Activated CD4-positive, alpha-beta T cell treated with anti-CD3 and anti-CD28 coated beads, Interleukin-2, amount 50 U/mL, for 16 hours (primary cell): ENCODE measurements at places on chromosomes 16 and 17.

DNA sequence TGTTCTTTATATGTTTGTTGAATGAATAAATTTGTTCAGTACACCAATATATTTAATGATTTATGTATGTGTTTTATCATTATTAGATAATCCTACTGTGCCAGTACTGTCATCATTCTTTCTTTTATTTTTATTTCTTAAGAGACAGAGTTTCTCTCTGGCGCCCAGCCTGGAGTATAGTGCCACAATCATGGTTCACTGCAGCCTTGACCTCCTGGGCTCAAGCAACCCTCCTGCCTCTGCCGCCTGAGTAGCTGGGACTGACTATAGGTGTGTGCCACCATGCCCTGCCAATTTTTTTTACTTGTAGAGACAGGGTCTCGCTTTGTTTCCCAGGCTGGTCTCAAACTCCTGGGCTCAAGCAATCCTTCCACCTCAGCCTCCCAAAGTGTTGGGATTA lies 41.8 kb downstream of the PAFAH1B1 start:
- no peak for DNase-seq

GRCh38 chr17:48460052-48460451 lies 30.0 kb upstream of the SKAP1 start:
- DNase-seq, result no peak

DNA sequence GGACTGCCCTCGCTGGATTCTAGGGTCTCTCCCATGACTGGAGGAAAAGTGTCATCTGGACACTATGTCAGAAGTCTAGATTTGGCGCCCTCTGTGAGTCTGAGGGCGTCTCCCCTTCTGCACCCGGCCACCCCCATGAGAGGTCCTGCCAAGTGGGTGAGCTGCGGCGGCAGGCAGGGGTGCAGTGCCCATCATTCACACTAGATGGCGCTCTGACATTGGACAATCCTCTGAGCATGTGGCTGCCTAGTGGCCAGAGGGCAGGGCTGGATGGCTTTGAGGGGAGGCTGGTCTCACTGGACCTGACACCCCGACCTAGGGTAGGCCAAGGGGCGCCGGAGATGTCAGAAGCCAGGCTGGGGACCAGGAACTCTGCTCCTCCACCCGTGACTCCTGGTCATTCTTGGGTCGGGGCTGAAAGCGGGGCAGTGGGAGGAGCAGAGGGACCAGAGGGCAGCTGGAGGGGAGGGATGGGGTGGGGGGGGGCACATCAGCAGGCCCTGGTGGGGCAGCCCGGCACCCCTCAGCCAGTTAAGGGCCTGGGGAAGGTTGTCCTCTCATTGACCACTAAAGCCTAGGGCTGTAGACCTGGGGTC lies 28.0 kb downstream of the MRM1 start:
- peak; percentile 80 for DNase-seq

- DNase-seq, result no peak
These were observed 65.8 kb upstream of the GNG13 start for GRCh38 chr16:866252-866896.

DNA sequence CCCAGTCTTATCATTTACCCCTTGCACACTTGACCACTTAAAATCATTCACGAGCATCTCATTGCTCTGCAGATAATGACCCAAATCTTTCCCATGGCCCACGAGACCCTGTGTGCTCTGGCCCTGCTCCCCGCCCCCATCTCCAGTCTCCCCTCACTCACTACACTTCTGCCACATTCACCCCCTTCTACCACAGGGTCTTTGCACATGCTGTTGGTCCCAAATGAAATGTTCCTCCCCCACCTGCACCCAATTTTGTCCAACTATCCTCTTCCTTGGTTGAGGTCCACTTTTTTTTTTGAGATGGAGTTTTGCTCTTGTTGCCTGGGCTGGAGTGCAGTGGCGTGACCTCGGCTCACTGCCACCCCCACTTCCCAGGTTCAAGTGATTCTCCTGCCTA lies 39.2 kb downstream of the CCDC42 start:
- DNase-seq, result no peak

DNA sequence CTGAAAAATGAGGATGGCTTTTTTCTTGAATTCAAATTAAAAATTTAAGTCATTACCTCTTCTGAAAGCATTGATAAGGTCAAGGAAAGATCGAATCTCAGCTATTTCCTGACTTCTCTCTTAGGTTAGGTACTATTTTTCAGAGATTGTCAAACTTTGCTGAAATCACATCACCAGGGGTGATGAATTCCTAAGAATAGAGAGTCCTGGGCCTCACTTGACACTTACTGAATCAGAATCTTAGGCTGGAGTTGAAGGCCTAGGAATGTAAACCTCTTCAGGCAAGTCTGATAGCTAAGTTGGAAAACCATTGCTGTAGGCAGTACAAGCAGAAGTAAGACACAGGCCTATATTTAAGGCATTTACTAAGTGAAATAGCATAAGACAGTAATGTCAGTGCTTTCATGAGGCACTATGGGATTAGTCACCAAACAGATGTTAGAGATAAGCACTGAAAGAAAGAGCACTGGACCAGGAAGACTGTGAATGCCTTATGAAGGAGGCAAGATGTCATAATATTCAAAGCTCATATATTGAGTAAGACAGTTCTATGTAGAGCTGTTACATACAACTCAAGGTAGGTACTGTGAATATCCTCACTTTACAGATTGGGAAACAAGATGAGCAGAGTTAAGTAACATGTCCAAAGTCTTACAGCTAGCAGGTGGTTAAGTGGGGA lies 21.5 kb downstream of the DCAF7 start:
- DNase-seq, result peak; percentile 18

DNA sequence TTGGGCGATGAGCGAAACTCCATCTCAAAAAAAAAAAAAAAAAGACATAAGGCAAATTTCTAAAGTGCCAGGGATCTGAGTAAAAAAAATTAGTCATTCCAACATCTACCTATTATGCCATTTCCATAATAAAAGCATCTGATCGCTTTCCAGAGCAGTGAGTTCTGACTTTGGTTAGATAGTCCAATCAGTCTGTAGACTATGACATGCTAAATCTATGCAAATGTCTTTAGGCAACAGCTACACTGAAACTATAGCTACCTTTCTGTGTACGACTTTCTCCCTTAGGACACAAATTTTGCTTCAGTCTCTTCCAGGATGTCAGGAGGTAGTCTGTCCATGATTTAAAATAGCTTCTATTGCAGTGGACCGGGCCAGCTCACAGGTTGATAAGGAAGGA lies 58.9 kb upstream of the ARHGAP44 start:
- no peak for DNase-seq

DNA sequence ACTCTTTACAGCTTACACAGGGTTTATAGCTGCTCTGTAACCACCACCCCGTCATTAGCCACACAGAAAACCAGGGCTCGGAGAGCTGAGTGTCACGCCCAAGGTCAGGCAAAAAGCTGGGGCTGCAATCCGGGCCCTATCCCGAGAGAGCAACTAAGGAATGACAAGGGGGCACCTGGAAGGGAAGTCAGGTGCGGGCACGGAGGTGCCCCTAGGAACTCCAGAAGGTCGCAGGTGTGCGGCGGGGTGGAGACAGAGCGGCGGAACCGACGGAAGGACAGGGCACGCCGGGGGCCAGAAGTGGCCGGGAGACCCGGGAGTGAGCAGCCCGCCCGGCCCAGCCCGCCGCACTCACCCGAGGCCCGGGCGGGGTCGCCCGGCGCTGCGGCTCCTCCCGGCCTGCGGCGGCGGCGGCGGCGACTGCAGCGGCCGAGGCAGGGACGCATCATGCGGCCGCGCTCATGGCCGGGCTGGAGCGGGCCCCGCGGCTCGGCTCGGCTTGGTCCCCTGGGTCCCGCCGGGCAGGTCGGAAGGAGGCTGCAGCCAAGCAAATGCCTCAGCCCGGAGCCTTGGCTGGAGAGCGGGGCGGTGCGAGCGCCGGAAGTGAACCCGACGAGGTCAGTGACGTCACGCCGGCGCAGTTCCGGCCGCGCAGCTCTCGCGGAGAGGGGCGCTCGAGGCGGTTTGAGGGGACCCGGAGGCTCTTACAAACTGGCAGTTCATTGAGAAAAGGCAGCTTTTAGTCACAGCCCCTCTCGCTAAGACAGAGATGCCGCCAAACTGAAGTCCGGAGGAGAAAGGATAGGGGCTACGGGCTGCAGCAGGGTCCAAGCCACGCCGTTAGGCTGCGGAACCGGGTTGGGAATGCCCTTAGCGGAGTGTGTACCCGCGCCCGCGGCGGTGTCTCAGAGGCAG lies at the start of gene ZDHHC7:
ZDHHC7 (minus strand) TSS at position 605 of the 915 bp plus-strand sequence. CDS start 20,917 bp downstream, outside the sequence.
- peak; percentile 88 for DNase-seq

GRCh38 chr16:81901484-81901883 lies 109.8 kb downstream of the SDR42E1 start:
- no peak for DNase-seq

DNA sequence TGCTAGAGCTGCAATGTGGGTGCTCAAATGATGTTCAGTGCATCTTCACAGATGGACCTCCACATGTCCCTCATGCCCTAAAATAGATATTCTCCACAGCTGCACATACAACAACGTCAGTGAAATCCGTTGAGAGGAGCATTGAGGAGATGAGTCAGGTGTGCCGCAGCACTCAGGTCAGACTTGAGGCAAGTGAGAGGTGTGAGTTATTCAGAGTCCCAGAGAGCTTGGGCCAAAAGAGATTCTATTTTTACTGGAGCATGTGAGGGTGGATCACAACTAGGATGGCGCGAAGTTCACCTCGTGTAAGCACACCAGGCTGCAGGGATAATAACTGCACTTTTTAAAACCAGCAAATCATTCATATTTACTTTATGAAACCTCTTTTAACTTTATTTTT lies 645.3 kb downstream of the MAF start:
- no peak for DNase-seq

GRCh38 chr16:55832425-55832772 lies 497 bp downstream of the CES1 start:
- DNase-seq, result no peak

DNA sequence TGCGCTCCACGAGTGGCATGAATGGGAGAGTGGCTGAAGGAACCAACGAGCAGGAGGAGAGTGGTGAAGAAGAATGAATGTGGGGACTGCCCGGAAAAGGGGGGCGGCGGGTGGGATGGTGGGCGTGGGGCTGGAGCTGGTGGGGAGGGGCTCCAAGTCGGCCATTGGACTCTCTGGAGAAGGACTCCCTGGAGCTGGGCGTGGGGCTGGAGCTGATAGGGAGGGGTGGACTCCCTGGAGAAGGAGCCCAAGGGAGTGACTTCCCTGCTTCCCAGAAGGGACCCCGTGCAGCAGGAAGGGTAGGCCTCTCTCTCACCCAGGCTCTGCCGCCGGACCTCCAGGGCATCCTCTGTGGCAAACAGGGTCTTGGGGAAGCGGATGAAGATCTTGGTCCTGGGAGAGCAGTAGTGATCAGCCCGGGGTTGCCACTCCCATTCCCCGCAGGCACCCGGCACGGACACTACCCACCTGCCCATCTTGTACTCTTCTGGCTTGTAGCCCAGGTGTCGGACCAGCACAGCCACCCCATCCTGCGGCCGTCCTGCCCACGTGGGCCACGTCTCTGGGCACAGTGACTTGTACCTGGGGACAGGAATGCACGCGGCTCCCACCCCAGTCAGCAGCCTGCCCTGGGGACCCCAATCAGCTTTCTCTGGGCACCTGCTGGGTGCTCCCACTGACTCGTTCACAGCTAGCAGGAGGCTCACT lies 14.9 kb upstream of the CRK start:
- DNase-seq, result no peak

DNA sequence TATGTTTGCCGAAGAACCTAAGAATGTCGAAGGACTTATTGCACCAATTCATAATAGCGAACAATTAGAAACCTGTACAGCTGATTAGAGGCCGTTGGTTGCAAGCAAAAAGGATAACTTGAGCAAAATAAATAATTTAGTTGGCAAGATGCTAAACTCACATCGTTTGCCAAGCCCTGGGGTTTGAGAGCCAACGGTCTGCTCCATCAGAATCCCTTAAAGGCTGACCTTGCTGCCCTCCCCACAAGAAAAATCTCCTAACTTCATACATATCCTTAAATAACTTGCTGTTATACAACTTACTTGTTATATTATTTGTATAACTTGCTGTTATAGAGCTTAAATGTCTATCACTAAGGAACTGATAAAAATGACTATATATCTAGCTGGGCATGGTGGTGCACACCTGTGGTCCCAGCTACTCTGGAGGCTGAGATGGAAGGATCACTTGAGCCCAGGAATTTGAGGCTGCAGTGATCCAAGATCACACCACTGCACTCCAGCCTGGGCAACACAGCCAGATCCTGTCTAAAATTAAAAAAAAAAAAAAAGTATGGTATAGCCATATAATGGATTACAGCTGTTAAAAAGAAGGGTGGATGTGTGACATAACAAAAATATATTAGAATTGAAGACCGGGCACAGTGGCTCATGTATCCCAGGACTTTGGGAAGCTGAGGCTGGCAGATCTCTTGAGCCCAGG lies 1.9 kb upstream of the TRIM37 start:
- DNase-seq, result no peak

GRCh38 chr16:15996432-15997109 lies 47.2 kb downstream of the ABCC1 start:
- DNase-seq, result no peak

DNA sequence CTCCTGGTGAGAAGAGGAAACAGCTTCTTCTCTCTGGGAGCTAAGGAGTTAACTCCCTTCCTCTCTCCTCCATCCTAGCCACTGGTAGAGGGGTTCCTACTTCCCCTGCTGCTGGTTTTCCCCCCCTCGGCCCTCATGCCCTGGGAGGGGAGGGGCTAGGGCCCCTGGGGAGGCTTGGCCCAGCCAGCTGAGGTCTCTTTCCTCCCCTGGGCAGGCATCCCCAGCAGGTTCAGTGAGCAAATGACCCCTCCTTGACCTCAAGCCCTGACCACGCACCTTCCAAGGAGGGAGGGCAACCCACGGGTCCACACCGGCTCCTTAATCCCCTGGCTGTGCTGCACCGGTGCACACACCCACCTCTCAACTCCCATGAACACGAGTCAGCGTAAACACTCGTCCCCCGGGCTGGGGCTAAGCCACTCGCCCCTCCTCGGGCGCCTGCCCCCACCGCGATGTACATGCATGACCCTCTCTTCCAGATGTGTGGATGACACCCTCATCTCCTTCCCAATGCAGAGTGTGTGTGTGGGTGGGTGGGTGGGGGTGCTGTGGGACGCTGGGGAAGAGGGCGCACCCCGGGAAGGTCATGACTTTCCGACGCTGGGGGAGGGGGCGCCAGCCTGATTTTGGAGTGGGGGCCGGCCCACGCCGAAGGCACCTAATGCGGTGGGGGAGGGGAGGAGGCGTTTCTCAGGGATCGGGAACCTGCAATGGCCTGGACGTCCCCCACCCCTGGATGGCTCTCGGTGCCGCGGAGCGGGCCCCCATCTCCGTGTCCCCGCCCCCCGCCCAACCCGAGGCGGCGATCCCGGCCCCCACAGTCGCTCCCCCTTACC lies 33.7 kb downstream of the SRCIN1 start:
- no peak for DNase-seq

- peak; percentile 54 for DNase-seq
These were observed 1.1 kb downstream of the PHF12 start for GRCh38 chr17:28950017-28950751.

DNA sequence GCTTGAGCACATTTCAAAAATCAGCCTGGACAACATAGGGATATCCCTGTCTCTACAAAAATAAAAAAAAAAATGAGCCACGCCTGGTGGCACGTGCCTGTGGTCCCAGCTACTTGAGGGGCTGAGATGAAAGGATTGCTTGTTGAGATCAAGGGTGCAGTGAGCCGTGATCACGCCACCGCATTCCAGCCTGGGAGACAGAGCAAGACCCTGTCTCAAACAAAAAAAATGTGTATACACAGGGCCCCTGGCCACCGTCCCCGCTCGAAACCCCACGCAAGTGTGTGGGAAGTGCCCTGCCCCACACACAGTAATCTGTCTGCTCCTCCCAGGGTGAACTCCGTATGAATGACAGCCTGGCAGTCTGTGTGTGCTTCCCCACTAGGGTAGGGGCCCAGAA lies 93.0 kb upstream of the RPL38 start:
- DNase-seq, result no peak
